CD4-positive, alpha-beta memory T cell (primary cell): ENCODE measurements at places on chromosomes 3 and 15. TPM values are rescaled to one million over a fixed set of nuclear protein-coding genes. Genes with fewer than 3 reads are reported as not detected.

DNA sequence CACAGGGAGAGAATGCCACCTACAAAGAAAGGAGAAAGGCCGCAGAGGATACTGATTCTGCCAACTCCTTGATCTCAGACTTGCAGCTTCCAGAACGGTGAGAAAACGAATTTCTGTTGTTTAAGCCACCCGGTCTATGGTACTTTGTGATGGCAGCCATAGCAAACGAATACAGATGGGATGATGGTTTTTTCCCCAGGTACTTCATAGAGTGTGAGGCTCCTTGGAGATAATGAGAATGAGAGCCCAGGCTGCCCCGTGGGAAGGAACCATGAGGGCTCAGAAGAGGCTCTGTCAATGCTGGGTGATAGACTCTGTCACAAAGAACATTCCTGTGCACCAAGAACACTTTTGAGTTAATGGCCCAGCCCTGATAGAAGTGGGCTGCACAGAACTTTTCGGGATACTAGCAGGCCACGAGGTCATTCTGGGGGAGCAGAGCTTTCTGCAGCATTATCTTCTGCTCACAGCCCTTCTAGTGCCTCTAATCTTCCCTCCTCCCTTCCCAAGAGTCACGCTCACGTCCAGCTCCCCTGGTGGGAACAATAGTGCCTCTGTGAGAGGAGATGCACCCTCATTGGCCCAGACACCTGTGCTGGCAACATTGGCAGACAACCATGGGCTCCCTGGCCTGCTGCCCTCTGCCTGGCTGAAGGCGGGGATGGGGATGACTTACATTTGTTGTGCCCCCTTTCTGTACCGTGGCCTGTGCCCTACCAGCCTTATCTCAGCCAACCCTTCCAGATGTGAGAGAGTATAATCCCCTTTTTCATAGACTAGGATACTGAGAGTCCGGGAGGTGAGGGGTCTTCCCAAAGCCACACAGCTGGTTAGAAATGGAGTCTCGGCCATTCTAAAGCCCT, 5.2 kb upstream of the RLBP1 start:
- no peak for DNase-seq
- no peaks in the 10 kb centered on the region for H3K27me3 ChIP-seq
- H3K4me3 ChIP-seq, result no peak overlapping the region
- H3K4me1 ChIP-seq, result no peaks in the 10 kb centered on the region
- no peaks in the 10 kb centered on the region for H3K36me3 ChIP-seq

Gene TRAK1
- total RNA-seq, result 17.2 TPM

DNA sequence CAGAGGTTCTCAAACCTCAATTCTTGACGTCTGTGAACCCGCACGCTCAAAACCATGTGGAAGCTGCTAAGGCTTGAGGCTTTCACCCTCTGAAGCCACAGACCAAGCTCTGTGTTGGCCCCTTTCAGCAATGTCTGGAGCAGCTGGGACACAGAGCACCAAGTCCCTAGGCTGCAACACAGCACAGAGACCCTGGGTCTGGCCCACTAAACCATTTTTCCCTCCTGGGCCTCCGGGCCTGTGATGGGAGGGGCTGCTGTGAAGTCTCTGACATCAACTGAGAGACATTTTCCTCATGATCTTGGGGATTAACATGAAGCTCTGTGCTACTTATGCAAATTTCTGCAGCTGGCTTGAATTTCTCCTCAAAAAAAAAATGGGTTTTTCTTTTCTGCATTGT, 21.3 kb upstream of the NEDD4 start:
- no peak overlapping the region for H3K27ac ChIP-seq
- H3K36me3 ChIP-seq, result no peaks in the 10 kb centered on the region
- no peak overlapping the region for H3K4me3 ChIP-seq
- DNase-seq, result no peak
- no peaks in the 10 kb centered on the region for H3K27me3 ChIP-seq
- no peaks in the 10 kb centered on the region for H3K4me1 ChIP-seq

Gene ZNF774
- 0.81 TPM for total RNA-seq

DNA sequence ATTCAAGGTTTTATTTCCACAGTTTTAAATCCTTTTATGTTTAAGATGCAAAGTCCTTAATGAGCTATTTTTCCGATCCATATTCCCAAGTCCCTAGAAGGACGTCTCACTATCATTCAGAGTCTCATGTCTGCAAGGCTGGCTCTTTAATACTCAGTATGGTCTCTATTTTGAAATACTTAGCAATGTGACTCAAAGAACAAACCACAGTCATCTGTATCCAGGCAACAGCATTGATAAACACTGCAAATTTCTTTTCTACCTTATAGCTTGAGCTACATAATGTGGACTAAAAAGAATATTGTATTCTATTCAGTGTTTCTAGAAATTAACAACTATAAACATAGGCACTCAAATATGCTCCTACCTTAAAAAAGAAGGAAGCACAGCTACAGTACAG, 588.3 kb upstream of the NAALADL2 start:
- no peaks in the 10 kb centered on the region for H3K27me3 ChIP-seq
- H3K27ac ChIP-seq, result no peak overlapping the region
- DNase-seq, result no peak

GRCh38 chr15:72604794-72605193, 49.7 kb upstream of the GOLGA6B start:
- no peak overlapping the region for H3K27ac ChIP-seq
- H3K4me3 ChIP-seq, result no peak overlapping the region
- no peak for DNase-seq
- no peaks in the 10 kb centered on the region for H3K36me3 ChIP-seq
- H3K4me1 ChIP-seq, result no peaks in the 10 kb centered on the region
- H3K27me3 ChIP-seq, result no peaks in the 10 kb centered on the region

Gene ITIH3
- not detected for total RNA-seq

GRCh38 chr3:30011237-30011803, 595.1 kb upstream of the TGFBR2 start:
- DNase-seq, result no peak
- no peaks in the 10 kb centered on the region for H3K27me3 ChIP-seq
- no peaks in the 10 kb centered on the region for H3K4me1 ChIP-seq
- no peak overlapping the region for H3K4me3 ChIP-seq
- no peaks in the 10 kb centered on the region for H3K36me3 ChIP-seq

Gene PDE8A
- 41.3 TPM for total RNA-seq

GRCh38 chr15:53539878-53540277, 219.6 kb downstream of the WDR72 start:
- no peaks in the 10 kb centered on the region for H3K36me3 ChIP-seq
- no peak overlapping the region for H3K27ac ChIP-seq
- no peak for DNase-seq
- H3K4me1 ChIP-seq, result no peaks in the 10 kb centered on the region
- no peak overlapping the region for H3K4me3 ChIP-seq
- H3K27me3 ChIP-seq, result no peaks in the 10 kb centered on the region

Gene CSTA
- 0.61 TPM for total RNA-seq

GRCh38 chr3:158103887-158104327, 2.3 kb downstream of the SHOX2 start:
- H3K4me3 ChIP-seq, result no peak overlapping the region
- peaks cover 93% of the 10 kb centered on the region for H3K27me3 ChIP-seq
- H3K36me3 ChIP-seq, result no peaks in the 10 kb centered on the region
- no peak overlapping the region for H3K27ac ChIP-seq
- peaks cover 41% of the 10 kb centered on the region for H3K4me1 ChIP-seq
- DNase-seq, result no peak

Gene AADAC
- not detected for total RNA-seq

- no peaks in the 10 kb centered on the region for H3K27me3 ChIP-seq
- H3K36me3 ChIP-seq, result no peaks in the 10 kb centered on the region
- H3K4me3 ChIP-seq, result no peak overlapping the region
- no peak overlapping the region for H3K27ac ChIP-seq
- H3K4me1 ChIP-seq, result peaks cover 10% of the 10 kb centered on the region
These were observed 2.9 kb upstream of the RAP2B start for GRCh38 chr3:153158961-153159735.

- no peaks in the 10 kb centered on the region for H3K27me3 ChIP-seq
- no peaks in the 10 kb centered on the region for H3K4me1 ChIP-seq
- no peak overlapping the region for H3K27ac ChIP-seq
- no peak for DNase-seq
- no peaks in the 10 kb centered on the region for H3K36me3 ChIP-seq
These were observed 206.5 kb downstream of the XXYLT1 start for GRCh38 chr3:195064300-195064931.

Gene MST1R
- total RNA-seq, result 1.3 TPM

Gene GOLGA8S
- 0.35 TPM for total RNA-seq

- no peaks in the 10 kb centered on the region for H3K27me3 ChIP-seq
- H3K4me3 ChIP-seq, result no peak overlapping the region
- DNase-seq, result no peak
These were observed 117.6 kb downstream of the IL5RA start for GRCh38 chr3:2992534-2992933.

DNA sequence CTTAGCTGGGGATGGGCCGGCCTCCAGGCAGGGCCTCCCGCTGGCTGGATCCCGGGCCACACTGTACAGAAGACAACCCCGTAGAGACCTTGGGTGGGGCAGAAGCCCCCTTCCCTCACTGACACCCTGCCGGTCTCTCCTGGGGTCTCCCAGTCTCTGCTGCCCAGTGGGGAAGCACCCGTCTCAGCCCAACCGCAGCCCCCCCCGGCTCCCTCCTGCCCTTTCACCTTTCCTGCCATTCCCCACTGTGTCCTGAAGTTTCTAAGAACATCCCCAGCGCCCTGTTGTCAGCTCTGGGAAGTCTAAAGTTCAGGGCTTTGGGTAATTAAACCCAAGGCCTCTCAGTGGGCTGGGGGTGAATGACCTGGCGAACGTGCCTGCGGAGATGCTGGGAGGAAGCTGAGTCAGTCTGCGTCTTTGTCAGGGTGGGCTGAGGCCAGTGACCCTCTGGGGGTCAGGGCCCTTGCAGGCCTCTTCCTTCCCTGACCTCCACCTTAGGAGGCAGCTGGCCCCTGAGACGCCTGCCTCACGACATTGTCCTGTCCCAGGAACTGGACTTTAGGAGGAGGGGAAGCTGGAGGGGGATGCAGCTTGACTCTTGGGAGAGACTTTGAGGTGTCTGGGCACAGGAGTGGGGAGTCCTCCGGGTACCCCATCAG, 1.4 kb upstream of the SLC51A start:
- peaks cover 11% of the 10 kb centered on the region for H3K4me1 ChIP-seq
- no peak overlapping the region for H3K4me3 ChIP-seq
- no peaks in the 10 kb centered on the region for H3K27me3 ChIP-seq
- no peaks in the 10 kb centered on the region for H3K36me3 ChIP-seq
- H3K27ac ChIP-seq, result no peak overlapping the region

Gene PPM1M
- total RNA-seq, result 81.1 TPM

DNA sequence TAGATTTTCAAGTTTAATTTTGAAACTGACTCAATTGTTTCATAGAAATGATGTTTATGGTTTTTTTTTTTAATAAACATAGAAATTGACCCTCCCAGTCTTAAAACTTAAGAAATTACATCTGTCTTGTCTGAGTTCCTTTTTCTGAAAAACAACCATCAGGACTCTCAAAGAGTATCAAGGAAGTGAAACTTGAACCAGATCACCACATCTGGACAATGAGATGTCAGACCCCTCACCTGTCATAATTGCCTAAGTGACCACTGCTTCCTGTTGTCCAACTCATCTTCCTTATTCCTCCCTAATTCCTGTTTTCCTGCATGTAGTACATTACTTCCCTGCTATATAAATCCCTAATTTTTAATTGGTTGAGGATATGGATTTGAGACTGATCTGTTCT, 441.5 kb upstream of the ARHGEF26 start:
- no peaks in the 10 kb centered on the region for H3K36me3 ChIP-seq
- no peak overlapping the region for H3K27ac ChIP-seq
- H3K4me3 ChIP-seq, result no peak overlapping the region
- H3K4me1 ChIP-seq, result peaks cover 9% of the 10 kb centered on the region
- H3K27me3 ChIP-seq, result no peaks in the 10 kb centered on the region
- no peak for DNase-seq

DNA sequence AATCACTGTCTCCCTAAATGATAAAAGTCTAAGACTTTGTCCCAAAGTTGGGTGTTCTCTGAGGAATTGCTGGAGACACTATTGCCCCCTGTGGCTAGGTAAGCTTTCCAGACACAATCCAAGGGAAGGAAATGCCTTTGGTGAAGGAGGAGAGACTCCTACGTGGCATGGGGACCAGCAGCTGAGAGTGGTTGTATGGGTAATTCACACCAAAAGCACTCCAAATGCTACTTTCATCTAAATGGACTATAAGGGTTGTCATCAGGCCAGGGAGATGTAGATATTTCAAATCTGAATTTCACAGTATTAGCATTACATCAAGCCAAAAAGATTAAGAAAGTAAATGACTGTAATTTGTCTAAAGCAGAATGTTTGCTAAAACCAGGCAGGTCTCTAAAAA, 400.8 kb upstream of the THBS1 start:
- H3K36me3 ChIP-seq, result no peaks in the 10 kb centered on the region
- H3K27me3 ChIP-seq, result no peaks in the 10 kb centered on the region
- H3K4me1 ChIP-seq, result no peaks in the 10 kb centered on the region
- DNase-seq, result no peak
- H3K27ac ChIP-seq, result no peak overlapping the region
- no peak overlapping the region for H3K4me3 ChIP-seq

- H3K27ac ChIP-seq, result peak overlapping the region; percentile 30
- no peak for DNase-seq
- no peak overlapping the region for H3K4me3 ChIP-seq
- no peaks in the 10 kb centered on the region for H3K36me3 ChIP-seq
These were observed 7.7 kb downstream of the CCR2 start for GRCh38 chr3:46361408-46362283.

Gene TMEM115
- 31.1 TPM for total RNA-seq

DNA sequence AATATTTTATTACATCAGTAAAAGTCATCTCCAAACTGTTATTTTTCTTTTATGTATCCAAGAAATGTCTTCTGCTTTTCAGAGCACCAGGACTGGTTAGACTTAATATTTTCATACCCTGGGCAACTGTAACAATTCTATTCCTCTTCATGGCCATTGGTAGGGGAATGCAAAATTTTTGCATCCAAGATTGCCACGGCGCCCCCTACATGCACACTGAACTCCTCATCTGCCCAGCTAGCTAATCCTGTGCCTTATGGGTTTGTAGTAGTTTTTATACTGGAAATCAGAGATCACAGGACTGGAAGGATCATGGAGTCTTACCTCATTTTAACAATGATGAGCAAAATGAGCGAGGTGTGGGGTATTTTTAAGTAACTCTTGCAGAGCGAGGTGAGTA, 74.2 kb downstream of the CRTC3 start:
- peaks cover 19% of the 10 kb centered on the region for H3K4me1 ChIP-seq
- H3K27ac ChIP-seq, result no peak overlapping the region
- H3K27me3 ChIP-seq, result no peaks in the 10 kb centered on the region
- peaks cover 4% of the 10 kb centered on the region for H3K36me3 ChIP-seq
